ENCODE measurements at places on chromosomes 7 and 10.

DNA sequence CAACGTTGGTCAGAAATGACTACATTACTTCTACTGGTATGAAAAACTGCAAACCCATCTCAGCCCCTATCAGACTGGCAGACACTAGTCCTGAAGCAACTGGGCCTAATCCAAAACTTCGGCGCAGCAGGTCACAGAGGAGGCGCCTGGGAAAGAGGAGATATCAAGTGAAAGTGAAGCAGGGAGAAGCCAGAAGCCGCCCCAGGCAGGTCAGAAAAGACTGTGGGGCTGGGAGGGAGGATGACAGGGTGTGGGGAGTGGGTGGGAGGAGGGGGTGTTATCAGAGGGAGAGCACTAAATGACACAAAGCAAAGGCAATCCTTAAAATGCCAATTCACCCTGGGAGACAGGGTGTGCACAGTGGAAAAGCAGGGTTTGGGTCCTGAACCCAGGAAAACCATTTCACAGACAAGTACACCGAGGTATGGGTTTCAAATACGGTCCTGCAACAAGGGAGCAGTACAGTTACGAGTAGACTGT, 731 bp downstream of the CHCHD3 start:
- DNase-seq, result no peak

- no peak for DNase-seq
Observed at GRCh38 chr7:80372415-80372814, 139.4 kb downstream of the GNAT3 start.

GRCh38 chr7:16656141-16656540, 10.2 kb downstream of the BZW2 start:
- DNase-seq, result no peak

GRCh38 chr10:71136036-71136721, 76.2 kb upstream of the UNC5B start:
- no peak for DNase-seq

GRCh38 chr7:158705234-158705850, 738 bp upstream of the NCAPG2 start:
- DNase-seq, result no peak

GRCh38 chr10:32930036-32930435, 28.0 kb downstream of the ITGB1 start:
- DNase-seq, result no peak

DNA sequence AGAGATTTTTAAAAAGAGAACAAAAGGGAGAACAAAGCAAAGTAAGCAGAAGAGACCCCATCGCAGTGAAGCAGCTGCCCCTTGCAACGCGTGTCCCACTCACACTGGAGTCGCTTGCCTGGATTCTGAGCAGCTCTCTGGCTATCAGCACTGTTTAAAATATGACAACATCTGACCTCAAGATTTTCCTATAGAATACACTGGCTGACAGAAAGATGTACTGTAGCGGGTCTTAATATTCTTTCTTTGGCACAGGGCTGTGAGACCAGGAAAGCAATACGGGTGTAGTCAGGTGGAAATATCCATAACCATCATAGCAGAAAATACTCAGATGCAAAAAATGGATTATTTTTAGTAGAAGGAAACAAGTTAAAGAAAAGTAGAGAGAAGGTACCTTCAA, 125.7 kb upstream of the TNS3 start:
- DNase-seq, result no peak

GRCh38 chr7:154857240-154857639, 145.7 kb downstream of the PAXIP1 start:
- no peak for DNase-seq

- peak; percentile 36 for DNase-seq
Observed at GRCh38 chr10:84264611-84265141, 19.8 kb downstream of the RGR start.

- DNase-seq, result no peak
Observed at GRCh38 chr10:127781412-127781811, 44.4 kb downstream of the FOXI2 start.

DNA sequence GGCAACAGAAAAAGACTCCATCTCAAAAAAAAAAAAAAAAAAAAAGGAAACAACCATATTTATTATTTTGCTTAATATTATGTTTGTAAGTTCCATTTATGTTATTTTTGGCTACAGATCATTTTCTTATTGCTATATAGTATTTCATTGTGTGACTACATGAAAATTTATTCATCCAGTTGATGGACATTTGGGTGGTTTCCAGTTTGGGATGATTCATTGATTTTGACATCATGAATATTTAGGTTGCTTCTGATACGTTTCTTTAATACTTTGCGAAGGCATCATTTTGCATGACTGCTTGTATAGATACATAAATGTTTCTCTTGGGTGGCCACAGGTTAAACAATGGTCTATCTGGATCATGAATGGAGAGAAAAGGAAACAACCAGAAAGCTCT, 2.0 kb upstream of the NPSR1 start:
- DNase-seq, result no peak

DNA sequence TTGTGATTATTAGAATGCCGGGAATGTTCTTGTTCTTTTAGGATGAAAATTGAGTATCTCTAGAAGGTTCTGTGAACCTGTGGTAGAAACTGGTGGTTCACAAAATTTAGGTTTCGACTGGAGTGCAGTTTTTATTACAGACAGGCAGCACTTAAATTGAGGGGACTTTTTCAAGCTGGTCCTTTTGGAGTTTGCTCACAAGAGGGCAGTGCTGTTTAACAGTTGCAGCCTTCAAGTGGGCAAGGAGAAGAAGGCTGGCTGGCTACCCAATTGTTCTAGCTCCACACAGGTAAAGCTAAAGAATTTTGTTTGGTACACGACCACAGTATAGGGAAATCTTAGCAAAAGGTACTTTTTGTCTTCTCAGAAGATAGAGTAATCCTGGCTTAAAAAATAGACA, 233.6 kb downstream of the SNX13 start:
- DNase-seq, result no peak

- no peak for DNase-seq
Observed at GRCh38 chr10:607545-608185, 81.8 kb downstream of the DIP2C start.

- DNase-seq, result no peak
Observed at GRCh38 chr10:101967713-101968112, 88.3 kb downstream of the ARMH3 start.

- no peak for DNase-seq
Observed at GRCh38 chr7:444606-445005, 75.0 kb downstream of the PDGFA start.

DNA sequence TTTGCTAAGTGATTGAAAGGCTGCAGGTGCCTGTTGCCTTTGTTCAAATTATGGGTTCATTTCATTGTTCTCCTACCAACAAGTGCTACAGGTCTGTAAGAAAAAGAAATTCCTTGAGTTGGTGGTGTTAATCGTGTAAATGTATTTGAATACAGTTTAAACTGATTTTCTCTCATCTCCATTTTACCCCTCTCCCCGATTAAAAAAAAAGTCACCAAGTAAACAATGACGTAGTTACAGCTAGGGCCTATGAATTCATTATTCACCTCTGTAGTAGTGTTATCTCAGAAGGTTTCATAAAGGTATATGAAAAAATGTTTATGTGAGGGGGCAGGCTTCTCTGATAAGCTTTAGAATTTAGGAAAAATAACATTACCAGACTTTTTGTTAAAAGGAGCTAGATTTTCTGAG, 1.1 kb downstream of the REEP3 start:
- DNase-seq, result no peak

DNA sequence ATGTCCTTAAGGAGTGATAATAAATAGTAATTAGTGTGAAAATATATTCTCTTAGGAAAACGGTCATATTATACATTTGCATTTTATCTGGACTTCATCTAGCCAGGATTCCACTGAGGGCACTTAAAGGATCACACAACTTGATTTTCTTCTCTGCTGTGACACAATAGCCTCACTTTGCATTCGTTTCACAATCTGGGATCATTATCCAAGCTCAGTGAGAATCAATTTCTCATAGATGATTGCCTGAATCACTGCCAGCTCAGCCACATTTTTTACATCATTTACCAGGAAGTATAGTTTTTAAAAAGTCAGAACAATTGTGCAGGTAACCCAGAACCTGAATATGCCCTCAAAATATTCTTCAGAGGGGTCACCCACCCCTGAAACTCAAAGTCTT, 68.9 kb downstream of the PTPRZ1 start:
- DNase-seq, result no peak

GRCh38 chr10:86249794-86250193, 116.8 kb downstream of the GRID1 start:
- no peak for DNase-seq

- no peak for DNase-seq
Observed at GRCh38 chr10:86047588-86047987, 319.0 kb downstream of the GRID1 start.

DNA sequence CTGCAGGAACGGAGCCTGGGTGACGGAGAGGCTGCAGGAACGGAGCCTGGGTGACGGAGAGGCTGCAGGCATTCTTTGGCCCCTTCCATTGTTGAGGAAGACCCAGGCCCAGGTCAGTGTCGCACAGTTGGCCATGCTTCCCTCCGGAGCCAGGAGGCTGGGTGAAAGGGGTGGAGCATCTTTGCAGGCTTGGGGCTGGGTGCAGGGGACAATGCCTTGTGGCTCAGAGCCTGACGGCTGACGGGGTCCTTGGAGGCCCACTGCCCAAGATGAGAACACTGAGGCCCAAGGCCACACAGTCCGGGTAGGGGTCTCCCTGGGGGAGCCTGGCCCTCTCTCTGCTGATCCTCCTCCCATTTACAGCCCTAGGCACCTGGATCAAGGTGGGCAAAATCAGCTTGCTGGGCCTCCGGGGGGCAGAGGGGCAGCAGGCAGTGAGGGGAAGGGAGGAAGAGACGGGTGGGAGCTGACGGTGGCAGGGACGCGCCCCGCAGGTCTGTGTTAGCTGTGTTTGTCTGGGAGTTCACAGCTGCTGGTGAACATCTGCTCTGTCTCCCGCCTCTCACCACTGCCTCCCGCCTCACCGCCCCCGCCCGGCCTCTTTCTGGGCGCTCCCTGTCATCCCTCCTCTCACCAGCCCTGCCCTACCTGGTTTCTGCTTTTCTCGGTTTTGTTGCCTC, 30.6 kb upstream of the PCBD1 start:
- no peak for DNase-seq

- DNase-seq, result no peak
Observed at GRCh38 chr7:123645516-123645915, 10.2 kb upstream of the LMOD2 start.

- DNase-seq, result no peak
Observed at GRCh38 chr10:53091574-53091973, 319.0 kb upstream of the MBL2 start.

GRCh38 chr7:31811650-31812461, 124.8 kb downstream of the PPP1R17 start:
- DNase-seq, result no peak

DNA sequence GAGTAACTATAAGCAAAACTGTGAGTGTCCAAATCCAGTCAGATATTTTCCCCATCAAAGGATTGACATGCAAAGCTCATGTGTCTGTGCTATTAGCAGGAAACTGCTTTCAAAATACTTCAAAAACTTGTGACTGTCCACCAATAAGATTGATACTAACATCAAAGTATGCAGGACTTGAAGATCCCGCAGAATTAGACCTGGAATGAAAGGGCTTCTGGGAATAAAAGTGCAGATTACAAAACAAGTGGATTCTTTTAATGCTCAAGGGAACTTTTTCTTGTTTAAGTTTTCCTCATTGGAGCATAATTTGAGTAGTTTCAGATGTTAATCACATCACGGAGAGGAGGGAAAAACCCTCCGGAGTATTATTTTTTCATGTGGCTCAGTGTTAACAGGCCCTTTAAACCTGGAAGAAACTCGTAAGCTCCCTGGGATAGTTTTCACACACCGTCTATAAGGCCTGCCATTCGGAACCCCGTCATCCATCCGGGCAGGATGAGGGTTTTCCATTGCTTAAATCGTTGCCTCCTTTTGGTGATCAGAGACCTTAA, 33.9 kb upstream of the MKX start:
- no peak for DNase-seq

DNA sequence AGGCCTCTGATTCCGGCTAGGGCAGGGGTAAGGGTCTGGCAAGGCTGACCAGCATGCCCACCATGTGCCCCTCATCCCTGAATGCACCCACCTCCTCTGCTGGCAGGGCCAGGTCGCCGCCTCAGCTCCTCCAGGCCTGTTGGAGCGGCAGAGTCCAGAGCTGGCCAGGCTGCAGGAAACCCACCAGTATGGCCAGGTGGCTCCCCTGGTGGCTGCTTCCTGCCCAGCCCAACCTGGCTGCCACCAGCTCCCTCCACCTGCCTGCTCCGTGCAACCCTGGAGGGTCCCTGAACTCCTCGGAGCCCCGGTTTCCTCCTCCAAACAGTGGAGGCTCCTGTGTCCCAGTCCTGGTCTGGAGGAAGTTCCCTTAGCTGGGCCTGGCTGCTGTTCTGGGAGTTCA, 39.6 kb downstream of the MICALL2 start:
- no peak for DNase-seq

- DNase-seq, result no peak
Observed at GRCh38 chr10:11789306-11789705, 33.9 kb upstream of the PROSER2 start.

GRCh38 chr10:23779301-23779700, 340.4 kb downstream of the OTUD1 start:
- no peak for DNase-seq

DNA sequence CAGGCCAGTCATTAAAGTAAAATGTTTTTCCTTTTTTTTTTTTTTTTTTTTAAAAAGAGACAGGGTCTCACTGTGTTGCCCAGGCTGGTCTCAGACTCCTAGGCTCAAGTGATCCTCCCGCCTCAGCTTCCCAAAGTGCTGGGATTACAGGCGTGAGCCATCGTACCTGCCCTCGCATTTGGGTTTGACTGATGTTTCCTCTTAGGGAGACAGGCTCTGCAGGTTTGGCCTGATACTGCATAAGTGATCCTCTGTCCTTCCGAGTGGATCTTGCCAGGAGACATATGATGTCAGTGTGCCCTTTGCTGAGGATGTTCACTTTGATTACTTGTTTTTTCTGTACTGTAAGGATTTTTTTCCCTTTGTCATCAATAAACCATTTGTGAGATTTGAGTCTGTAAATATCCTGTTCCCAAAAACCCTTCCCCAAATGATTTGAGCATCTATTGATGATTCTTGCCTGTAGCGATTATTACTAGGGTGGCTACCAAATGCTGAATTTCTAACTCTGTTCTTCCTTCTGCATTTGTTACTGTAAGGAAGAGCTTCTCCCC, 19.7 kb downstream of the LIMK1 start:
- DNase-seq, result no peak

- no peak for DNase-seq
Observed at GRCh38 chr10:17177014-17177413, 24.5 kb downstream of the TRDMT1 start.

- DNase-seq, result no peak
Observed at GRCh38 chr7:134722786-134723322, 56.6 kb upstream of the CALD1 start.

GRCh38 chr10:27192284-27192683, 37.1 kb downstream of the MASTL start:
- DNase-seq, result no peak

DNA sequence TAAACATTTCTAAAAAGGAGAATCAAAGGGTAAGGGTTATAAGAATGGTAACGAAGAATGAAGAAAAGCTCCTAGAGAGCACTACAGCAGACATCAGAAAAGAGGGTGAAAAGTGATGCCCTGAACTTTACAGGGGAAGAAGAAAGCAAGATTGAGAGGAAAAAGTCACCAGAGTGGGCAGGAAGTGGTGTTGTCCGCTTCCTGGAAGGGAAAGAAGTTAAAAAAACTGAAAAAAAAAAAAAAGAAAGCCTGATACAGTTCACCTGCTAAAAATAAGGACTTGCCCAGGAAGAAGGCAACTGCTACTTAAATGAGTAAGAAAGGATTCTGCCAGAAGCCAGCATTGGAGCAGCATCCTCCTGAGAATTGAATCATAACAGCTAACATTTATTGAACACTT, 330.1 kb upstream of the PHF14 start:
- no peak for DNase-seq
